Mammary microvascular endothelial cell (primary cell): ENCODE measurements at places on chromosomes 5 and 9. TPM values are rescaled to one million over a fixed set of nuclear protein-coding genes. Genes with fewer than 3 reads are reported as not detected.

The SLC25A2 gene
- 0.15 TPM in 1 of 2 replicates, not detected in the other for total RNA-seq

The GRK6 gene
- 47.7 TPM in 2 replicates for total RNA-seq

The ACOT12 gene
- not detected in 2 replicates for total RNA-seq

The GRAMD2B gene
- total RNA-seq: 3.9 and 5.9 TPM in 2 replicates

The NPR3 gene
- total RNA-seq: under 0.01 and 0.05 TPM in 2 replicates

The ZFP2 gene
- total RNA-seq: 0.15 and 0.60 TPM in 2 replicates

The SNCB gene
- 0.44 TPM in 1 of 2 replicates, not detected in the other for total RNA-seq

The SPATA9 gene
- total RNA-seq: 0.39 and 2.3 TPM in 2 replicates

The SLC22A4 gene
- total RNA-seq: 10.7 and 12.0 TPM in 2 replicates

The DIRAS2 gene
- total RNA-seq: not detected in 2 replicates

The EGFLAM gene
- total RNA-seq: 1.1 and 1.5 TPM in 2 replicates

The AJM1 gene
- 0.93 and 1.5 TPM in 2 replicates for total RNA-seq

The CDC20B gene
- not detected in 2 replicates for total RNA-seq

The GPX8 gene
- total RNA-seq: 90.3 and 102 TPM in 2 replicates

The ADRA1B gene
- 1.3 and 3.1 TPM in 2 replicates for total RNA-seq

The TLR4 gene
- total RNA-seq: 134 and 147 TPM in 2 replicates

The ENHO gene
- not detected in 2 replicates for total RNA-seq

The SMIM33 gene
- not detected in 2 replicates for total RNA-seq

The LRRC19 gene
- not detected in 2 replicates for total RNA-seq

The PTGDS gene
- not detected in 2 replicates for total RNA-seq

The KLHL3 gene
- total RNA-seq: 0.79 and 1.2 TPM in 2 replicates

The SLC36A3 gene
- total RNA-seq: not detected in 2 replicates

The KIAA1958 gene
- total RNA-seq: 0.07 and 0.25 TPM in 2 replicates

The OR13C2 gene
- total RNA-seq: not detected in 2 replicates

The GLDC gene
- 2.1 and 2.7 TPM in 2 replicates for total RNA-seq

The TYRP1 gene
- 0.34 TPM in 1 of 2 replicates, not detected in the other for total RNA-seq

The SMIM32 gene
- total RNA-seq: not detected in 2 replicates

The PCDHB14 gene
- 0.20 and 0.30 TPM in 2 replicates for total RNA-seq

The TMOD1 gene
- total RNA-seq: 0.60 and 1.1 TPM in 2 replicates

The FOXD4L3 gene
- not detected in 2 replicates for total RNA-seq

The NIPAL4 gene
- not detected in 2 replicates for total RNA-seq

The INSL4 gene
- not detected in 2 replicates for total RNA-seq

The PHYHD1 gene
- total RNA-seq: 0.15 TPM in 1 of 2 replicates, not detected in the other
